DMS79 treated with DMSO at 0.1 percent for 48 hours (cell line): ENCODE measurements at places on chromosomes 1 and 21.

DNA sequence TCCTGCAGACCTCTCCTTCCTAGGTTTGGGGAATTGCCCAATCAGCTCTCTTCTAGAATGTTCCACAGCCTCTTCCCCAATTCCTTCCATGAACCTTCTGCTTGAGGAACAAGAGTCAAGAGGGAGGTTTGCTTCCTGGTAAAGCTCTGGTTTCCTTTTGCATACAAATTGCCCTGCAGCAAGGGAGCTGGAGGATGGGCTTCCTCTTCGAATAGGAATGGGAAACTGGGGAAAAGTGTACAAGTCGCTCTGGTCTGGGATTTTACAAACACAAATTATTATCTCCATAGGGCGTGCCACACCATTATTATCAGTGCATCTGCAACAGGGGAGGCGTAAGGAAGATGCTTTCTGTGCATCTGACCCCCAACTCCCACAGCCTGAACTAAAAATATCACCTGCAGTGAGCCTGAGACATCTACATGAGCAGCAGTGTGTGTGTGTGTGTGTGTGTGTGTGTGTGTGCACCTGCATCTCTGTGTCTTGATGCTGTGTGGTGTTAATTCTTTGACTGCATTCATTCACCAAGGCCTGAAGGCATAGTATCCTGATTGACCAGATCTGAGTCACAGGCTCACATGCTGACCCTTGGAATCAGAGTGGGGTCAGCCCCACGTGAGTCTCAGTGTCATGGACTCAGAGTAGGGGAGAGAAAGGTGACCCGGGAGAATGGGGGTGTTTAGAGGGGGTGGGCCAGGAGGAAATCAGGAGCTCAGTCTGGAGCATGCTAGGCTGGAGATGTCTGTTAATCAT lies 272.9 kb downstream of the KAZN start:
- DNase-seq, result no peak

DNA sequence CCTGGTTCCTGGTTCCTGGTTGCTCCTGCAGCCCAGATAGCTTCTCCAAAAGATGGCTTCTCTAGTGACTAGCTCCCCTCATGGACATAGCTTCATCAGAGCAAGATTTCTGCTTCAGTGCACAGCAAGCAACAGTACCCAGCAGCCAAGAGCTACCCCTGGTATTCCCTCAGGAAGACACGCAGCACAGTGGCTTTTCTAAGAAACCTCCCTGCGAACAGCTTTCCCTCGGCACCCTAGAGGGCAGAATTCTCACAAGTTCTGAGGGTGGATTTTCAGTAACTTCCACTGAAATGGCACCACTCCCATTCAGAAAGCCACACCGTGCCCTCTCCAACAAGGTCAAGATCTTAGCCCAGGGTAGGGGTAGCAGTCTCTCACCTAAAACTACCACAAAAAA lies 128.2 kb downstream of the EIF4G3 start:
- DNase-seq, result no peak

DNA sequence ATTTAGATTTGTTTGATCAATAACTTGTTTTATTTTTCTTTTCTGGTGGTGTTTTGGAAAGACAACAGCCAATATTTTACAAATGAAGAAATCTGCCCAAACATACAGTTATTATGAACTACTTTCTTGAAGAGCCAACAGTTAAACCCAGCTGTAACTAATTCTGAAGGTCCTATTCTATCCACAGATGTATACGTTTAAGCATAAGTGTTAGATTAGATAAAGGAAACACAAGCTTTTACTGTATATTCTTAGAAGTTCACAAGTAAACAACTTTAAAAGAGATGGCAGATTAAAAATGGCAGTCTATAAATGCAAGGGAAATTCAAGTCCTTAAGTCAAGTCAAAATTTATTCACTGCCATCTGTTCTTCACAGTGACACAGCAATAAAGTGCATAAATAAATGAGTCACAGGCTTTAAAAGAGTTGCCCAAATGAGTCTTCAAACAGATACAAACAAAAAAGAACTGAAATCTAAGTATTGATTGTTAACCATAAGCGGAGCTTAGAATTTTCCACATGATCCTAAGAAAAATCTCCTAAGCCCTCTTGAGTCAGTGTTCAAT lies 49.9 kb upstream of the KCNH1 start:
- no peak for DNase-seq

GRCh38 chr1:68049941-68050878 lies at the start of gene DIRAS3:
DIRAS3 (minus strand) TSS chr1:68050627; CDS start chr1:68047297, 3,330 bp downstream.
- DNase-seq, result no peak

DNA sequence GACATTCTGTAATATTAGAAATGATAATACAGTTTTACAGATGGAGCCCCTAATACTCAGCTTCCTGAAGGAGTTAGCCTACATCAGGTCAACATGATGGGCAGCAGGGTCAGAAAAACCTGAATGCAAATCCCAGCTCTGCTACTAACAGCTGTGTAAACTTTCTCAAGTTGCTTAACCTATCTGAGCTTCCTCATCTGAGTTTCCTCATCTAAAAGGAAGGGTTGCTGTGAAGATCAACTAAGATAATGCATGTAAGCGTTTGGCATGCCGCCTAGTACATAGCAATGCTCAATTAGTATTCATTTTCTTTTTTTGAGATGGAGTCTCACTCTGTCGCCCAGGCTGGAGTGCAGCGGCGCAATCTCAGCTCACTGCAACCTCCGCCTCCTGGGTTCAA lies 18.4 kb upstream of the DESI2 start:
- DNase-seq, result no peak
